ENCODE measurements at places on chromosomes 7 and 10.
A peak's percentile ranks its signal among the peaks of the same experiment; 100 is the strongest.

DNA sequence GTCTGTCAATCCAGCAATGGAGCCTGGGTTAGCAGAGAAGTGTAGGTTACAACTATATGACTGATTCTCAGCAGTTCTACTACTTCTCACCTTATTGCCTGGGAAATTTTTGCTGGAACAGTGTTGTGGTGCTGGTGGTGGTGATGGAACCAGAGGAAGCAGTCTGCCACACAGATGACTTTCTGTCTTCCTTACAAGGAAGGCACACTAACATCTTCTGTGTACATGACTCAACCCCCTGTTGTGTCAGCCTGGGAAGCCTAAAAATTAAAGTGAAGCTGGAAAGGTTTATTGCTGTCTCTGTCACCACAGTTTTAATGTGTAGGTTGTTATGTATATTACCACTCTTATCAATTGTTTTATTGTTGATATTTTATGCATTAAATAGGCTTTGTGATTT lies 40.3 kb downstream of the ANKRD7 start:
- no peak for DNase-seq

- no peak for DNase-seq
Observed at GRCh38 chr10:4315551-4315950, 510.5 kb upstream of the AKR1E2 start.

- no peak for DNase-seq
Observed at GRCh38 chr10:131802996-131803395, 97.8 kb upstream of the PPP2R2D start.

GRCh38 chr7:30594048-30594539 lies 584 bp upstream of the GARS1 start:
- DNase-seq, result peak; percentile 75

- DNase-seq, result no peak
Observed at GRCh38 chr7:124192885-124193284, 160.0 kb upstream of the TMEM229A start.

All from GF-D8 (cell line).